ENCODE measurements at places on chromosomes 4 and X.

DNA sequence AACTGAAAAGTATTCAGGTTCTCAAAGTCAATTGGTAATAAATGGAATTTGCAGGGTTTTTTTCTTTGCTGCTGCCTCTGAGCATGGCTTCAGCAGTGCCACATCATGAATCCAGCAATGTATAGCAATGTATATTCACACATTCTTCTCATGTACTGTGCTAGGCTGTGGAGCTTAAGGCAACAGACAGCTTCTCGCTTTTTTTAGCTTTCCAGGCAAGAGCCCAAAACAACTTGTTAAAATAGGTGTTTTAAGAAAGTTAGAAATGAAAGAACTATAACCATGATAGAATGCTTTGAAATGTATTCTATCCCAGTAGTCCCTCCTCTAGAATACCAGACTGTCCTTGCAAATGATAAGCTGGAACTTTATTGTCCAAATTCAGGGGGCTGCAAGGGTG, 30.4 kb downstream of the SMIM43 start:
- no peak for DNase-seq

GRCh38 chr4:139763672-139764071, 98.1 kb downstream of the MGST2 start:
- no peak for DNase-seq

DNA sequence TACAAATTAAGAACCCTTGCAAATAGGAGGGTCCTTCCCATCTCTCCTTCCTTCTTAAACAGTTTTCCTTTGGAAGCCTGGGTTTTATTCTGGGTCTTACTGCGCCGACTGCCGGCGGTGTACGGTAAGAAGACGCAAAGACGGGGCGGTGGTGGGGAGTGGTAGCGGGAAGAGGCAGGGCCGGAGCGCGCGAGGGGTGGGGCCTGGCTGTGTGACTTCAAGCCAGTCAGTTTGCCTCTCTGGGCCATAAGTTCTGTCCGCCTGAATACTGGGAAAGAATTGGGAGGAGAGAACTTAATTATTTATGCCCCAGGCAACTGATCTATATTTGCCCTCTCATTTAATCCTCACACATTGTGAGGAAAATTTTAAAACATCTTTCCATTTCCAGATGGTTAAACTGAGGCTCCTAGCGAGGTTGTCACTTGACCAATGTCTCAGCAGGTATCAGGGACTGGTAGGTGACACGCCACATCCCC, 726 bp upstream of the KANTR start:
- DNase-seq: peak; percentile 79

- no peak for DNase-seq
Measured at GRCh38 chr4:170007113-170007512, 19.1 kb downstream of the MFAP3L start.

- DNase-seq: no peak
Measured at GRCh38 chr4:34943741-34944386, 1300.5 kb downstream of the ARAP2 start.

- no peak for DNase-seq
Measured at GRCh38 chr4:16290681-16291420, 64.6 kb upstream of the TAPT1 start.

GRCh38 chr4:107655289-107655688, 64.7 kb downstream of the PAPSS1 start:
- DNase-seq: no peak

- peak; percentile 89 for DNase-seq
Measured at GRCh38 chr4:55183926-55184599, 58.7 kb upstream of the KDR start.

GRCh38 chrX:12058087-12058486, 80.2 kb upstream of the FRMPD4 start:
- DNase-seq: no peak

DNA sequence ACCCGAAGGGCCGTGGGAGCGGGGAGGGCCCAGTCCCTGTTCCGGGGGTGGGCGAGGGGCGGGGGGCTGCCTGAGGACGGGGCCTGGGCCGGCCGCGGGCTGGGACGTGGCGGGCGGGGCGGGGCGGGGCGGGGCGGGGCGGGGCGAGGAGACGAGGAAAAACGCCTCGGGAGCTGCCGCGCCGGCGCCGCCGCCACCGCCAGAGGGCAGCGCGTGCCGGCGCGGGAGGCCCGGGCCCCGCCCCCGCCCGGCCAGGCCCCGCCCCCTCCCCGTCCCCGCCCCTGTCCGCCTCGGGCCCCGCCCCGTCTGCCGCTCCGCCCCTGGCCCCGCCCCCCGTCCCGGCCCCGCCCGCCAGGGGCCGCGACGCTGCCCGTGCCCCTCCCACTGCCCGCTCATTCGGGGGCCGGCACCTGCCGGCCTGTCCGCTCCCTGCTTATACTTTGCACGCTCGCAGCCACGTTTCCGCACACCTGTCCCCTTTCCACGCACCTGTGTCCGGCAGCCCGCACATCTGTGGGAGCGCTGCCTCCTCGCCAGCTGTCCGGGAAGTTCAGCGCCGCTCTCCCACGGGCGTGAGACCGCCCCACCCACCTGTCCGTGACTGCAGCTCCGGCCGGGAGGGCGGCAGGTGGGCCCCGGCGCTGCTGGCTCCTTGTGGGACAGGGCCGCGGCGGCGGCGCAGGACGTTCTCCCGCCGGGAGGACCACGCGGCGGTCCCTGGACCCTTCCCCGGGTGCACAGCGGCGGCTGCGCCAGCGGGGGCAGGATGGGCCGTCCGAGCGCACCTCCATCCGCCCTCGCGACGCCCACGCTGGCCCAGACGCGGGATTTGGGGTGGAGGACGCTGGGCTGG, 1.7 kb upstream of the FGFRL1 start:
- peak; percentile 80 for DNase-seq

GRCh38 chr4:34964613-34965012, 1279.7 kb downstream of the ARAP2 start:
- DNase-seq: no peak

DNA sequence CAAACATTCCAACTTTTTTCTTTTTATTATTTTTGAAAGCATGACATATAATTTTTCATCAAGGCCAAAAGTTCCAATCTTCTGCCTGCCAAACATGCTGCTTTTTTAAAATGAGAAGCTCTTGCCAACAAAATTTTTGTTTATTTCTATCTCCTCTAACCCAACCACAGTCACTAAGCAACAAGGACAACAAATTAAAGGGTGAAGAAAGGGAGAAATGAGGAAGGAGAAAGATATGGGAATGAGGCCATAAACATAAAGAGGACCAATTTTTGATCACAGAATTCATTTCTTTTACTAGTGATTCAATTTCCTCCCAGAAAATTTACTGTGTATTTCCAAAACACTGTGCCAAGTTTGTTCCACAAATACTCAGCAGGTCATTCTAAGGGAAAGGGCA, 537.0 kb upstream of the DIAPH2 start:
- no peak for DNase-seq

DNA sequence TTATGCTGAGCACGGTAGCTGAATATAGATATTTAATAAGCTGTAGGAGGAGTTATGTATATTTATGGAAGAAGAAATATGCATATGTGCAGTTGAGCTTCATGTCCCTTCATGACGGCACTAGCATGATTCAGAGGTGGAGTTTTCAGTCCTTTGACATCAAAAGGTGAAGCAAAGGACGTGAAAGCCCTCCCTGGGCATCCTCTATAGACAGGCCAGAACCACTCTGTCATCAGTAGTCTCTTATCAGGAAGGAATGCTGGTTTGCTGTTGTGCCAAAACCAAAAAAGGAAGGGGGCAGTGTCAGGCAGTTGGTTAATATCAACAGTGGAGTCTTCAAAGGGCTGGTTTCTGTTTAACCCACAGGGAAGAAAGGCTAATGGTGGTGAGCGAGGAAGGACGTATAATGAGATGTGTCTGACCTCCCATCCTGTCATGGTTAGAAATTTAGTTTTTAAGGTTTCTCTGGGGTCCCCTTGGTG, 23.5 kb upstream of the IL2 start:
- peak; percentile 15 for DNase-seq

DNA sequence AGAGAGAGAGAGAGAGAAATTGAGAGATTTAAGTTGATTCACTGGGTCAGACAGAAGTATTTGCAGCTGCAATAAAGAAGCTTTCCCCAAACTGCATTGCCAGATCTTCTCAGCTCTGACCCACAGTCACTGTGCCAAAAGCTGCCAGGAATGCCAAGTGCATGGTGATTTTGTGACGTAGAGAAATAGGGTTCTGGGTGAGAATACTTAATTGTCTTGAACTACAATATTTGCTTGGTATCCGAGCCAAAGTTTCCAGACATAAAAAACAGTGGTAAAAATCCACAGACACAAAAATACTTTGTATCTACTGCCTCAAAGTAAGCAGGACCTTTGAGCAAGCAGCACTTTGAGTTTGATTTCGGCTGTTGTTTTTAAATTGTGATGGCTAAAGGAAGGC, 331.1 kb downstream of the GRID2 start:
- no peak for DNase-seq

DNA sequence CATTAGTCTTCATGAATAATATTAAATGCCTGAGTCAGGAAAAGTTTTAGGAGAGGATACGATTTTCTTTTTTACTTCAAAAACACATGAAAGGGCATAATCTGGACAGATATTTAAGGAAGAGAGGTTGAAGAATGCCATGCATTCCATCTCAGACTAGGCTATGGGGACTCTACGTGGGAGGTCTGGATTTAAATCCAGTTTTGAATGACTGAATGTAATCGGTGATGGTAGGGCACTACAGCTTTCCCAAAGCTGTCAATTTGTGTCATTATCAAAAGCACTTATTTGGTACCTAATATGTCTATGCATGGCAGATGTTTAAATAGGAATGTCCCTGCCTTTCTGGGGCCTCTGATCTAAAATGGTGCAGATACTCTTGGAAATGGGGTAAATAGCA, 59.3 kb upstream of the RPL34 start:
- DNase-seq: no peak

DNA sequence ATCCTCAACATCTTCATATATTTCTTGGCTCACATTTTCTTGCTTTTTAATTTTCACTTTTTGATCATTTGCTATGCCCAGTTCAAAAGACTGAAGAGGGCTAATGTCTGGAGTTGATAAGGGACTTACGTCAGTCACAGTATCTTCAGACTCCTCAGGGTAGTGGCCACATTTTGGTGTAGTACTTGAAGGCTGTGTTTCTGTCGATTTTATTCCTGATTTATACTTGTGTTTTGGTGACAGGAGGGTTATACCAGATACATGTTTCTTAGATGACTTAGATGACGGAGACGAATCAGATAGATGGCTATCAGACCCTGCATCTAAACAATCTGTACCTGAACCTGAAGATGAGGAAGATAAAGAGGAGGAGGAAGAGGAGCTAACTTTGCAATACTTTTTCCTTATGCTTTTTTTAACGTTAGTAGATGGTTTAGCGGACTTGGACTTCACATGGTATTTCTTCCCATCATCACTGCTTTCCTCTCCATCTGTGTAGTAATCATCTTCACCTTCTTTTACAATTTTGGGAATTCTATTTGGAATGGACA, 13.4 kb downstream of the CFAP97 start:
- no peak for DNase-seq

GRCh38 chr4:78675325-78675724, 100.8 kb upstream of the BMP2K start:
- no peak for DNase-seq

DNA sequence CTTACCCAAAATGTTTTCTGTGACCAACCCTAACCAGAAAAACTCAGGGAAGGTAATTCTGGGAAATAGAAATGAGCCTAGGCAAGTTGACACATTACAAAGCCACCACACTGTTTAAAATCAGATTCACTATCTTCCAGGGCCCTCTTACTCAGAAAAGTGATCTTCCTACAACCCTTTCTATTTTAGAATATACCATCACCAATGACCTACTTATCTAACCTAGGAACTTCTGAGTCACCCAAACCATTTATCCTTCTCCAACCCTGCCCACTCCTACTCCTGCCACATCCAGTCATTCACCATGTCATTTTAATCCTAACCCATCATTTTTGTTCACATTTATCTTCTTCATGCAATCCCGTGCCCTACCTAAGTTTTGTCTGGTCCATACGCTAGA, 89.9 kb downstream of the FTHL17 start:
- DNase-seq: no peak

DNA sequence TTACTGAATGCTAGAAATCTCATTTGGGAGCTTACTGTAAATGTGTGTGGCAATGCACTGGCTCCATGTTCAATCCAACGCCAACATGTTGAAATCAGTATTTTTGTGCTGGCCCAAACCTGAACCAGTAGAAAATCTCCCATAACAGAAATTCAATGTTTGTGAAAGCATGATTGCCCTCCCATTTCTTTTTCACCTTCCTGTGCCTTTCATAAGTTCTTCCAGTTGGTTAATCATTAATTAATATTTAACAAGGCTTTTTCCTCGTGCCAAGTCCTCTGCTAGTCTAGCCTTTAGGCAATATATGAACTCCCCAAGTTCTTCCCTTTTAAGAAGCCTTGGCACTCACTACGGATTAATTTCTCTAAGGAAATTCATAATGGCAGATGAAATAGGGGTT, 1.3 kb upstream of the PLS3 start:
- DNase-seq: no peak

GRCh38 chr4:146336410-146336807, 122.1 kb downstream of the REELD1 start:
- DNase-seq: no peak

GRCh38 chr4:94168321-94168720, 39.3 kb upstream of the SMARCAD1 start:
- no peak for DNase-seq

DNA sequence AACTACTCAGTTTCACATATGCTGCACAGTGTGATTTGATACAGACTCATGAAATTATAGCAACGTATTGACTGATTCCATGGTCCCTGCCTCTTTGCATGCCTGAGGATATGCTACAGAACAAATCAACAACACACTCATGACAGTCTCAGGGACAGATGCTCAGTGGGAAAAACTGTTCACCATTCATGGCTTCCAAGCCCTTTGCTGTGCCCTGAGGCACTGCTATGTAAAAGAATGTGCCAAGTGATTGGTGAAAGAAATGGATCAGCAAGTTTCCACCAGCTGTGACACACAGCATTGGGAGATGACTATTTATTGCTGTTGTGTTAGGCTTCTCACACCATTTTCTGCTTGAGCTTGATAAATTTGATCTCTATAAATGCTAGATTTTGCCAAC, 825.6 kb upstream of the INTU start:
- DNase-seq: no peak

DNA sequence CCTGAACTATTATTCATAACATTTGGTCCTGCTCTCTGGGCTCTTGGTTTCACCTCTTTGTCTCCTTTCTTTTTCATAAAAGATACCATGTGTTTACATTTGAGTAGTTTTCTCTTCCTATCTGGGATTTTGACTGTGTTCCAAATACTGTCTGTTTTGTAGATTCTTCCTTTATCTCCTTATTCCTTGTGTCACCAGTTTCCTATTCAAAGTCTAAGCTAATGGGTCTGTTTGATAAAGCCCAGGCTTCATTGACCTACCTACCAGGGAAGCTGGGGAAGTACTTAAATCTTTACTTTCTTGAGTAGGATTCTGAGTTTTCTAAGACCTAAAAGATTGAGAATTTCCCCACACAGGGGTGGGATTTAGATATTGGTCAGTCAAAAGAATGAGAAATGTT, 409.5 kb downstream of the RAPGEF2 start:
- no peak for DNase-seq

GRCh38 chrX:34638116-34638515, 19.0 kb downstream of the TMEM47 start:
- no peak for DNase-seq

GRCh38 chr4:52408471-52408870, 250.6 kb downstream of the USP46 start:
- peak; percentile 26 for DNase-seq

- no peak for DNase-seq
Measured at GRCh38 chrX:97096385-97096784, 212.7 kb downstream of the RPA4 start.

GRCh38 chrX:24877288-24877664, 138.5 kb downstream of the ARX start:
- no peak for DNase-seq

GRCh38 chr4:54217642-54218495, 11.2 kb upstream of the PDGFRA start:
- DNase-seq: peak; percentile 87
